ENCODE measurements at places on chromosomes 2 and 18. TPM values are rescaled to one million over a fixed set of nuclear protein-coding genes. Genes with fewer than 3 reads are reported as not detected.

DNA sequence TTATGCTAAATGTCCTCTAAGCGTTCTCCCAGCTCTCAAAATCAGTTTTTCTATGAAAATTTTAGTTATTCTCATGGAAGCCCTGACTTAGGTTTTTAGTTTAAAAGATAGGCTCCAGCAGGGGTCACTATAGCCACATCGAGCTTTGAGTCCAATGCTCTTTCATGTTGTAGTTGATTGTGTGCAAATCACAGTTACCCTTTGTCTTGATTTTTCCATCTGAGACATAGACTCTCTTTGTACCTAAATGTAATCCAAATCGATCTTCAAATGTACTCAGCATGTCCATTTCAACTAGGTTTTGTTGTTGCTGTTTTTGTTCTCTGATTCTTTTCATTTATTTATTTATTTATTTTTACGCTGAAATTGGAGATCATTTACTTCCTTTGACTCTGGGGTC is 26.4 kb upstream of the MSTN start:
- no peaks in the 10 kb centered on the region for H3K27me3 ChIP-seq
- no peak overlapping the region for H3K4me3 ChIP-seq
- DNase-seq, result no peak
- H3K27ac ChIP-seq, result no peak overlapping the region
- H3K4me1 ChIP-seq, result peaks cover 2% of the 10 kb centered on the region
- H3K36me3 ChIP-seq, result no peaks in the 10 kb centered on the region

DNA sequence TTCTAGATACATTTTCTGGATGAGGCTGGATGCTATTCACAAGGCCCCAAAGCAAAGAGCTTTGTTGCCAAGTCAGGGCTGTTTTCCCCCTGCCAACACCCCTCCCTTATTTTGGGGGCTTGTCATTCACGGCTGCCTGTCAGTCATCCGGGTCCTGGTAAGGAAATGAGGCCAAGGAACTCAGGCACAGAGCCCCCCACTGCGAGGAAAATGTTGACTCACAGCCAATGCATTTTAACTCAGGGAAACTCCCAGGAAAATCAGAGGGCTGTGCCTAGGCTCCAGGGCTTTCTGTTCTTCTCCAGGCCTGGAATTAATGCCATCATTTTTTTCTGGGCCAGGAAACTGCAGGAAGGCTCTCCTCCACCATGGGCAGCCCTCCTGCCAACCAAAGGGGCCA is 241.1 kb downstream of the SMAD2 start:
- no peak overlapping the region for H3K27ac ChIP-seq
- no peak for DNase-seq
- H3K4me3 ChIP-seq, result no peak overlapping the region
- H3K27me3 ChIP-seq, result peaks cover 52% of the 10 kb centered on the region

DNA sequence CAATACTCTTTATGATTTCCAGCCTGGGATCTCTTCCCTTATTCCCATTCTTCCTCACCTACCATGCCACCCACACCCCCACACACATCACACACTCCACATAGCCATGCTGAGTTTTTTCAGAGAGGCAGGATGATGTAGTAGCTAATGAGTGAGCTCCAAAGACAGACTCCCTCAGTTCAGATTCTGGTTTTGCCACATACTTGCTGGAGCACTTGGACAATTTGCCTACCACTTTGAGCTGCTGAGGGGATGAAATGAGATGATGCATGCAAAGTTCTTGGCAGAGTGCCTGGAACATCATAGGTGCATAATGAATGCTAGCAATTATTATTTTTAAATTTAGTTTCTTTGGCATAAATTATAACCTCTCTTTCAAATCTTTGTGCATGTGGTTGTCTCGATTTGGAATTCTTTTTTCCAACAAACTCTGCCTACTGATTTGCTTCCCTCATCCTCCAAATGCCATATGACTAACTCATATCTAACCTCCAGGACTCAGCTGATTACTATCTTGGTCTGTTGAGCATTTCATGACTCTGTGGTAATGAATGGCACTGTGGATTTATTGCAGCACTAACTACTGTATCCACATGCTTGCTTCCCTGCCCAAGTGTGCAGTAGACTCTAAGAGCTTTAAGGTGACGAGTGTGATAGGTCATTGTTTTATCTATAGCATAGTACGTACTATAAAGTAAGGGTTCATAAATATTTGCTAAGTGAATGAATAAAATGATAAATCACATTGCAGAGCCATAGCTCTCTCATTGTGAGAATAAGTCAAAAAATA is 99.1 kb downstream of the TACR1 start:
- H3K36me3 ChIP-seq, result peaks cover 3% of the 10 kb centered on the region
- DNase-seq, result no peak
- no peak overlapping the region for H3K4me3 ChIP-seq
- H3K4me1 ChIP-seq, result no peaks in the 10 kb centered on the region
- no peaks in the 10 kb centered on the region for H3K27me3 ChIP-seq
- no peak overlapping the region for H3K27ac ChIP-seq

DNA sequence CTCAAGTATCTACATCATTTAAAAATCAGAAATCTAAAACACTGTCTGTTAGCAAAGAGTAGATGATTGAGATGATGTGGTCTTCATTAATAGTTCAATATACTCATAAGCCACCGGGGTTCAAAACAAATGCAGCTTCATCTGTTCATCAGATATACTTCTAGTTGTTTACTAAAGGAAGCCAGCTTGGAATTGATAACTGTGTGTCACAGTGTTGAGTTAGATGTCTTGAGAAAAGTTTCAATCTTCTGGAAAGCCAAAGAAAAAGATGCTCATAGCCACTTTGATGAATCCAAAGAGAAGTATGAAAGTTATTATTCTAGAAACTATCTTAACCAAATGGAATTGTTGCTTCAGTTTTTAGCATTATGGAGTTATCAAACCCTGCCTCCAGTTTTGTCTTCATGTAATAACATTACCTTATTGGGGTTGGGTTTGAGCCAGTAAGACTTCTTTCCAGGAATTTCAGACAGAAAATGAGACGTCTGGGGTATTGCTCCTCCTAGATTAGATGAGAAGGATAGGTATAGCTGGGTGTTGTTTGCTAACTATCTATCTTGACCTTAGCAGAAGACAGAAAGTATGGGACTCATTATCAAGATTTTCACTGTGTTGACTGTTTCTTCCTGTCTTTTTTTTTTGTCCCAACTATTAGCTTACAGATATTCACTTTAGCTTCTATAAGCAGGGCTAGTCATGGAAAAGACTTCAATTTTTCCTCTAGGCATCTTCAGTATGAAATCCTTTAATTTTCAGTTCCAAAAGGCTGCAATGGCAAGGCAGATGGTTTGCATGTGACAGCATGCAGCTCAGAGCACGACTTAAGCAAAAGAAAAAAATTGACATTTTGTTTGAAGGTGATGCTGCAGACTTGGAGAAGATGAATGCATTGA is 66.5 kb downstream of the LNPK start:
- no peak for DNase-seq
- H3K27ac ChIP-seq, result no peak overlapping the region
- H3K4me3 ChIP-seq, result no peak overlapping the region
- no peaks in the 10 kb centered on the region for H3K27me3 ChIP-seq
- H3K4me1 ChIP-seq, result no peaks in the 10 kb centered on the region

- no peaks in the 10 kb centered on the region for H3K36me3 ChIP-seq
- H3K27me3 ChIP-seq, result no peaks in the 10 kb centered on the region
- H3K4me1 ChIP-seq, result peaks cover 20% of the 10 kb centered on the region
- no peak overlapping the region for H3K4me3 ChIP-seq
- H3K27ac ChIP-seq, result no peak overlapping the region
Observed at GRCh38 chr2:136247204-136247950, 129.4 kb upstream of the CXCR4 start.

DNA sequence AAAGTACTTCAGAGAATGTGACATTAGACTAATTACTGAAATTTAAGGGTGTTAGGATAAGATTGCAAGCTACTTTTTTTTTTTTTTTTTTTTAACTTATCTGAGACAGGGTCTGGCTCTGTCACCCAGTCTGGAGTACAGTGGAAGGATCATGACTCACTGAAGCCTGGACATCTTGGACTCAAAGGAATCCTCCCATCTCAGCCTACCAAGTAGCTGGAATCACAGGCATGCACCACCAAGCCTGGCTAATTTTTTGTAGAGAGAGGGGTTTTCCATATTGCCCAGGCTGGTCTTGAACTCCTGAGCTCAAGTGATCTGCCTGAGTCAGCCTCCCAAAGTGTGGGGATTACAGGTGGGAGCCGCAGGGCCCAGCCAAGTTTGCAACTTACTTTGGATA is 1246.0 kb upstream of the ZEB2 start:
- H3K4me3 ChIP-seq, result no peak overlapping the region
- H3K27ac ChIP-seq, result no peak overlapping the region
- no peaks in the 10 kb centered on the region for H3K4me1 ChIP-seq
- DNase-seq, result no peak
- no peaks in the 10 kb centered on the region for H3K36me3 ChIP-seq

- H3K4me1 ChIP-seq, result peaks cover 2% of the 10 kb centered on the region
- H3K27ac ChIP-seq, result no peak overlapping the region
- no peak for DNase-seq
- no peak overlapping the region for H3K4me3 ChIP-seq
Observed at GRCh38 chr2:182890305-182890704, 23.9 kb upstream of the FRZB start.

Gene ZNF396
- total RNA-seq, result 0.26 TPM

- H3K4me3 ChIP-seq, result no peak overlapping the region
- DNase-seq, result no peak
- H3K27ac ChIP-seq, result no peak overlapping the region
- no peaks in the 10 kb centered on the region for H3K36me3 ChIP-seq
- peaks cover 5% of the 10 kb centered on the region for H3K4me1 ChIP-seq
Observed at GRCh38 chr2:233934524-233934923, 17.4 kb downstream of the TRPM8 start.

Gene EPB41L3
- total RNA-seq, result 1.9 TPM

DNA sequence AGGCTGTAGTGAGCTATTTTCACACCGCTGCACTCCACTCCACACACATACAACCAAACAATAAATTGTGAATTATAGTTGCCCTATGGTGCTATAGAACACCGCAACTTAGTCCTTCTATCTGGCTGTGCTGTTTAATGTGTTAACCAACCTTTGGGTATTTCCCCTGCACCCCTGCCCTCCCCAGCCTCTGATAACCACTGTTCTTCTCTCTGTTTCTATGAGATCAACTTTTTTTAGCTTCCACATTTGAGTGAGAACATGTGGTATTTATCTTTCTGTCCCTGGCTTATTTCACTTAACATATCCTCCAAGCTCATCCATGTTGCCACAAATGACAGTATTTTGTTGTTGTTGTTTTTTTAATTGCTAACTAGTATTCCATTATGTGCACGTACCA is 32.5 kb downstream of the TET3 start:
- no peaks in the 10 kb centered on the region for H3K36me3 ChIP-seq
- no peak for DNase-seq
- H3K27me3 ChIP-seq, result no peaks in the 10 kb centered on the region
- H3K4me1 ChIP-seq, result peaks cover 21% of the 10 kb centered on the region
- H3K4me3 ChIP-seq, result no peak overlapping the region
- no peak overlapping the region for H3K27ac ChIP-seq

Gene ST6GAL2
- total RNA-seq, result 0.17 TPM

DNA sequence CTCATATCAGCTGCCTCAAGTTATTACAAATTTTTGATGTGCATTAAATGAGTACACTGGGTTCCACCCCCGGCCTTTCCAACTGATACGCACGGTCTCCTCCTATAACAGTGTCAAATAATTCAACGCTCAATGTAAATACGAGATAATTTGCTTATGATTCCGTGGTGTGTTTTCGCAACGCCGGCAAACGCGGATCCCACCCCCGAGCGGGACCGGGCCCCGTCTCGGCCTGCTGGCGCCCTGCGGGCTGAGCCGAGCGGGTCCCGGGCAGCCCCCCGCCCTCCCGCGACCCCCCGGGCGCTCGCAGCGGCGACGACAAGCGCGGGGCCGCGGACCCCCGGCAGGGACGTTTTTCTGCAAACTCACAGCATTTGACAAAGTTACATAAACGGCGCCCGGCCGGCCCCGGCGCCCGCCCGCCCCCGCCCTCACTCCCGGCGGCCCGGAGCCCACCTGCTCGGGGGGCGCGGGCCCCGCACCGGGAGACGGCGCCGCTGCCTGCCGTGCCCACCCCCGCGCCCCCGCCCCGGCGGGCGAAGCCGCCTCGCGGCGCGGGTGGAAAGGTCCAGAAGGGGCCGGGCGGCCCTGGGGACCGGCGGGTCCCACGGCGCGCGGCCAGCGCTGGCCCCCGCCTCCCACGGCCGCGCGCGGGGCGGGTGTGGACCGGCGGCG is 762 bp downstream of the HDAC4 start:
- H3K27ac ChIP-seq, result peak overlapping the region; percentile 92
- no peaks in the 10 kb centered on the region for H3K36me3 ChIP-seq
- peaks cover 22% of the 10 kb centered on the region for H3K4me1 ChIP-seq
- H3K4me3 ChIP-seq, result peak overlapping the region; percentile 94
- no peak for DNase-seq
- no peaks in the 10 kb centered on the region for H3K27me3 ChIP-seq

DNA sequence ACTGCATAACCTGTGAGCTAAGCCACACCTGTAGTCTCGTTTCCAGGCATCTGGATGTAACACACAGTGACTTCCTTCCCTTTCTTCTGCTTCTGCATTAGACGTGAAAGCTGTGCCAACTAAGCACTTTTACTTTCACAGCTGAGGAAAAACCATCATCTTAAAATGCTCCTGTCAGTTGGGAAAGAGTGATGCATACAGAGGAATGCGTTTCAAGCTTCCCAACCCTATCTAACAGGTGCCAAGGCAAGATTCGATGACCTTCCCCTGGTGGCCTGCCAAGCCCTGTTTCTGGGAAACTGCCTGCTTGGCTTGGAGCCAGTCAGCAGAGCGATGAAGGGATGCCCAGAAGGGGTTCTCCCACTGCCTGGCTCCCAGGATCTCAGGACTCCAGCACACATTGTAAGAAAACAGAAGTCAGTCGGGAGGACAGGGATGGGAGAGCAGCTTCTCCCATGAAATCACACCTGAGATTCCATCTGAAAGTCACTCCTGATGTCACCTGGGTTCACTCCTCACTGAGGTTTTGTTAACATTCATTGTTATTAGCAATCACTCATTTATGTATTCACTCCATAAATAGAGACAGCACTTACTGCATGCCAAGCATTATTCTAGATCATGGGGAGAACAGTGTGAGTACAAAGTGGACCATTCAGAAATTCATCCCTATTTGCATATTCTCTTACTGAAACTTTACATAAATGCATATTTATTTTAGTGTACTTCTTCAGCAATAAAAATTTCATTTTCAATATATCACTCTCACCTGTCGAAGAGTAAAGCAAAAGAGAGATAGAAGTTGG is 64.1 kb downstream of the DTNA start:
- no peak overlapping the region for H3K4me3 ChIP-seq
- no peaks in the 10 kb centered on the region for H3K4me1 ChIP-seq
- no peaks in the 10 kb centered on the region for H3K36me3 ChIP-seq
- DNase-seq, result no peak

Gene MERTK
- total RNA-seq, result 0.12 TPM

- peak within 1 kb of the TSS; percentile 31 for H3K4me3 ChIP-seq
- peaks cover 49% of the 10 kb centered on the region for H3K27me3 ChIP-seq
Observed at GRCh38 chr2:201806442-201807170, at the start of gene CDK15. Gene CDK15, plus strand, starts transcription at chr2:201806537. Its CDS starts 128 bp downstream, at chr2:201806665.

- H3K27me3 ChIP-seq, result no peaks in the 10 kb centered on the region
- no peaks in the 10 kb centered on the region for H3K4me1 ChIP-seq
- H3K4me3 ChIP-seq, result no peak overlapping the region
- no peaks in the 10 kb centered on the region for H3K36me3 ChIP-seq
Observed at GRCh38 chr2:79593237-79593867, 80.5 kb downstream of the CTNNA2 start.

Gene CXCR1
- total RNA-seq, result not detected

GRCh38 chr2:150686391-150686790 is 198.9 kb upstream of the RND3 start:
- H3K4me3 ChIP-seq, result no peak overlapping the region
- peaks cover 5% of the 10 kb centered on the region for H3K27me3 ChIP-seq
- DNase-seq, result no peak
- H3K4me1 ChIP-seq, result no peaks in the 10 kb centered on the region
- no peak overlapping the region for H3K27ac ChIP-seq
- H3K36me3 ChIP-seq, result no peaks in the 10 kb centered on the region

Gene EEF1B2
- 881 TPM for total RNA-seq

Data from T-helper 17 cell (primary cell).